ENCODE measurements at places on chromosomes 5 and 9.

DNA sequence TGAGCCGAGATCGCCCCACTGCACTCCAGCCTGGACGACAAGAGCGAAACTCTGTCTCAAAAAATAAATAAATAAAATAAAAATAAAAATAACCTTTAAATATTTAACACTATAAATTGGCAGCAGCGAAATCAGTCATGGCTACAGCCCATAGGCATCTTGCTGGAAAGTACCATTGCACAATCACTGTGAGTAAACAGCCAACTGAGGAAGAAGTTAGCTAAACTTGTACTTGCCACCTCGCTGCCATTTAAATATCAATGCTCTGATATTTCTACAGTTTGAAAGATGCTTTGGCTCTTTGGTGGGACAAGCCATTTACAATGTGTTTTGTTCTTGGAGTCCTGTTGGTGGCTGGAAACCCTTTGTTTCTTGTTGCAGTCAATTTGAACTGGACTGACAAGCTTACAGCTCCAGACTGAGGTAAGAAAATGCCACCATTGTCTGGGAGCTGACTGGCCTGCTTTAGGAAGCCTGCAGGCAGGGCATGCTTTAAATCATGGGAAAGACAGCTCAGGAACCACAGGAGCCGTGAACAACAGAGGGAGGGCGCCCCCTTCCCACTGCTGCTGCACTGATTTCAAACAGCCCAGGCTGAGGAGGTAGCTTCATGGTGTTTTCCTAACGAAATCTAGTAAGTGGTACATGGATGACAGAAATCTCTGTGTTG, 322.8 kb upstream of the RFX3 start:
- DNase-seq = no peak

GRCh38 chr9:126565336-126566128, 48.2 kb upstream of the LMX1B start:
- no peak for DNase-seq

- no peak for DNase-seq
Measured at GRCh38 chr5:112086740-112087139, 329.7 kb upstream of the NREP start.

- DNase-seq = no peak
Measured at GRCh38 chr5:109351988-109352864, 57.5 kb downstream of the PJA2 start.

Data from activated T-cell treated with anti-CD3 and anti-CD28 coated beads for 4 hours (primary cell).